Naive thymus-derived CD8-positive, alpha-beta T cell (primary cell): ENCODE measurements at places on chromosomes 2 and 18.

- no peak for DNase-seq
Observed at GRCh38 chr2:23399674-23400261, 14.8 kb downstream of the KLHL29 start.

DNA sequence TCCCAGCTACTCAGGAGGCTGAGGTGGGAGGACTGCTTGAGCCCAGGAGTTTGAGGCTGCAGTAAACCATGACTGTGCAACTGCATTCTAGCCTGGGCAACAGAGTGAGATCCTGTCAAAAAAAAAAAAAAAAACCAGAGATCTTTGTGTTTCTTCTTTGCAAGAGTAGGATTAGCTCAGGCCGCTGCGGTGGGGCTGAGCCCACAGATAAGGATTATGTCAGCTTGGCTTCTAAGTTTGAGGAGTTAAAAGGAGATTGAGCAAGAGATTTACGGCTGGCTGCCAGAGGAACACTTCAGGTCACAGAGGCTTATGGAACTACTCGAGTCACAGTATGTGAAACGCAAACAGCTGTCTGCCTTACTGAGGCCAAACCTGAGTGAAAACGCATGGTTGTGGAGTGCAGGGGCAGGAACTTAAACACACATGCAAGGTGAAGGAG lies 146.7 kb upstream of the L3MBTL4 start:
- DNase-seq, result no peak

GRCh38 chr2:224884188-224884587 lies 158.1 kb downstream of the DOCK10 start:
- no peak for DNase-seq

DNA sequence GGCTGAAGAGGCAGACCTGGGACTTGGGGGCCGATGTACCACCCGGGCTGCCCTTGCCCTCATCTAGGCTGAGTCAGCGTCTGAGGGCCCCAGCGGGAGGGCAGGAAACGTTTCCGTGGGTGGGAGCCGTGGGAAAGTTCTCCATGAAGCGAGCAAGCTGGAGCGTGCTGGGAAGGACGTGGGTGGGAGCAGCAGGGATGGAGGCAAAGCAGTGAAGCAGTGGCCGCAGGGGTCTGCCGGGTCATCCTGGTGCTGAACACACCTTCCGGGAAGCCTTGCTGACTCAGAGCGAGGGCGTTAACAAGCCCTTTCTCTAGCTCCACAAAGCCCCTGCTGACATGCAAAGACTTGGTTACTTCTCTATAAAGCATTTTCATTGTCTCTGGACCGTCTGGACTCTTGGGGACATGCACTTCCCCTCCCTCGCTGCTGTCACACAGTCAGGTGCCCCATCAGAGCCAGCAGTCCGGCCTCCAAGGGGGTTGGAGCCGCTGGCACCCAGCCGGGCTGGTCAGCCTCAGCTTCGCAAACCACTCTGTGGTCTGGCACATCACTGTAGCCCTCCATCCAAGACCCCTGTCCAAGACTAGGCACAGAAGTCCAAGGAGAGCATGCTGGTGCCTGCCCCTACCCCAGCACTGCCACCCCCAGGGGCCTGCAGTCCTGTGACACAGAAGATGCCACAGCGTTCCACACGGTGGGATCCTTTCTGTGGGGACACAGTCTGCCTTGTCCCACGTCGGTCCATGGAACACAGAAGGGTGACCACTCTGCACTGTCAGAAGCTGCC lies 115.1 kb upstream of the GPC1 start:
- no peak for DNase-seq
